ENCODE measurements at places on chromosomes 3 and 15. TPM values are rescaled to one million over a fixed set of nuclear protein-coding genes. Genes with fewer than 3 reads are reported as not detected.
A peak's percentile ranks its signal among the peaks of the same experiment; 100 is the strongest.

DNA sequence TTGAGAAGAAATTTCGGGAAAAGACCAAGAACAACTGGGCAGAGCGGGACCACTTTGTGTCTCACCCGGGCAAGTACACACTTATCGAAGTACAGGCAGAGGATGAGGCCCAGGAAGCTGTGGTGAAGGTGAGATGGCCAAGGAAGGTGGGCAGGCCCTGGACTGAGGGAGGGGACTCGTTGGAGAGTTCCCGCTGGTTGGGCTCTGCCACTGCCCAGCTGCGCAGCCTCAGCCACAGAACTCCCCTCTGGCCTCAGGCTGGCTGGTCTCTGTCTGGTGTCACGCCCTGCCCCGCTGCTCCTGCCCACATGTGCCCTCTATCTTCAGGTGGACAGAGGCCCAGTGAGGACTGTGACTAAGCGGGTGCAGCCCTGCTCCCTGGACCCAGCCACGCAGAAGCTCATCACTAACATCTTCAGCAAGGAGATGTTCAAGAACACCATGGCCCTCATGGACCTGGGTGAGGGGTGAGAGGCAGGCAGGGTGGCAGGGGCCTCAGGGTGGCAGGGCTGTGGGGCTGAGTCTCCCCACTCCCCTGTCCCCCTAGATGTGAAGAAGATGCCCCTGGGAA lies 2.4 kb downstream of the PARP3 start:
- H3K36me3 ChIP-seq, result no peaks in the 10 kb centered on the region
- H3K27me3 ChIP-seq, result no peaks in the 10 kb centered on the region
- no peak overlapping the region for H3K27ac ChIP-seq
- H3K4me3 ChIP-seq, result no peak overlapping the region

DNA sequence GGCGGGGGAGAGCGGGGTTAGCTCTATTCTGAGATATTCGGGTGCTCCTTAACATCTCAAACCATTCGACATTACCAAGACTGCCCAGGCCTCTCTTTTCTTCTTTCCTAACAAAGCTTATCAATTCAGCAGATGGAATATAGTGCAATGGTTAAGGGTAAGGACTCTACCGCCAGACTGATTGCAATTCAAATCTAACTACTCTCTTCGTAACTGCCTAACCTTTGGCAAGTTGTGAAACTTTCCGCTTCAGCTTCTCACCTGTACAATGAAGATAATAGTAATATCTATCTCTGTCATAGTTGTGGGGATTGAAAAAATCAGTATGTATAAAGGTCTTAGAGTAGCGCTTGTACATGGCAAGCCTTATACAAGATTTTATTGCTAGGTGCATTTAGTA lies 972 bp downstream of the UBA5 start:
- peaks cover 5% of the 10 kb centered on the region for H3K36me3 ChIP-seq
- H3K4me3 ChIP-seq, result peak overlapping the region; percentile 96
- H3K27me3 ChIP-seq, result no peaks in the 10 kb centered on the region
- no peak for DNase-seq
- peak overlapping the region; percentile 98 for H3K27ac ChIP-seq
- peaks cover 42% of the 10 kb centered on the region for H3K4me1 ChIP-seq

DNA sequence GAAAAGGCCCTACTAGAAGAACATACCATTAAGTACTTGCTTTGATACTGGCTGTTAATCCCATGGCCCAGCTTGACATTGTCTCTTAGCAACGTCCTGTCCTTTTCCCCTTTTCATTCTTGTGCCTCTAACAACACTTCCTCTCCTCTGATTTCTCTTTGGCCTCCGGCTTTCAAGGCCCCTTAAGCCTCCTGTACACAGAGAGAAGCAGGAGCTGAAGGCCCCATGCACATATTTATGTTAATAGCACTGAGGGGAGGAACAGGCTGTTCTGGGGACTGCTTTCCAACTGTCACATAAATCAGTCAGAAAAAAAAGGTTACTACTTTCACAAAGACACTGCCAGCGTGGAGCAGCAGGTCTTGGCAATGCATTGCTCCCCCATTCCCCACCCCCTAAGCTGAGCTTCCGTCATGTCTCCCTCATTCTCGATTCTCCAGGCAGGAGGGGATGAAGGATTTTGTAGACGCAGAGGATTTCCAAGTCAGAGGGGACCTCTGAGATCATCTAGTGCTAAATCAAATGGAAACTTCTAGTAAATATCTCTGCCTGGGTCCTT lies 257.4 kb upstream of the ADAMTS9 start:
- peak overlapping the region; percentile 39 for H3K27ac ChIP-seq
- peaks cover 14% of the 10 kb centered on the region for H3K4me1 ChIP-seq
- no peaks in the 10 kb centered on the region for H3K27me3 ChIP-seq
- H3K36me3 ChIP-seq, result no peaks in the 10 kb centered on the region

DNA sequence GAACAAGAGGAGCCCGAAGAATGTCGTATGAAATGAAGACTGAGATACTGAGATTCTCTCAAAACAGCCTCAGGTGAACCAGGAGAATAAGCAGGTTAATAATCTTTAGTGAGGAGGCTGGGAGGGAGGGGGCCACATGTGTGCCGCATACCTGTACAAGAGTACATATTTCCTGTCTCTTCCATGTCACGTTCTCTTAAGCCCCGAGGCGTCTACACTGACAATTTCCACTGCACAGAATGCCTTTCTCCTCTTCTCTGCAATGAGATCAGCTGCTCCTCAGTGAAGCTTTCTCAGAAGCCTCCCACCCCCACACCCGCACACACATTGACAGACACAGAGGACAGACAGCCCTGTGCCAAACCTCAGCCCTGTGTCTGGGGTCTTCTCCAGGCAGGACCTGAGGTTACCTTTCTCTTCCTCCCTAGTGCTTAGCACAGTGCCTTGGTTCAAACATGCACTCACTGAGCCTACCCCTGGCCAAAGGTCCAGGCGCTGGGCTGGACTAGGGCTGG lies 55.4 kb downstream of the PDZRN3 start:
- no peak overlapping the region for H3K4me3 ChIP-seq
- H3K36me3 ChIP-seq, result peaks cover 8% of the 10 kb centered on the region
- DNase-seq, result no peak
- H3K27me3 ChIP-seq, result no peaks in the 10 kb centered on the region

GRCh38 chr3:21876782-21877181 lies 125.8 kb upstream of the ZNF385D start:
- H3K4me3 ChIP-seq, result no peak overlapping the region
- no peaks in the 10 kb centered on the region for H3K27me3 ChIP-seq
- DNase-seq, result no peak
- H3K4me1 ChIP-seq, result no peaks in the 10 kb centered on the region
- no peak overlapping the region for H3K27ac ChIP-seq

Gene SAMMSON
- total RNA-seq, result not detected

DNA sequence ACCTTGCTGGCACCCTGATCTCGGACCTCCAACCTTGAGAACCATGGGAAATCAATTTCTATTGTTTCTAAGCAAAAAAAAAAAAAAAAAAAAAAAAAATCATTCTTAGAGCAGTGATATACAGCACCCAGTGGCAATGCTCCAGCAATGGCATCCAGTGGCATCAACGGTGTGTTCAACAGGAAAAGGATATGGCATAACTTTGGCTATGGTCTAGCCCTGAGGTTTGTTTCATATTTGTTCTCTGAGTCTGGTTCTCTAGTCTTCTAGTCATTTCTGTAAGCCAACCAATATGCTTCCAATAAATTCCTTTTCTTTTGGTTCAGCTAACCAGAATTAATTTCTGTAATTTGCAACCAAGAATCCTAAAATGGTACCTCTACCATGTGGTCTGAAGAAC lies 19.2 kb downstream of the DENND4A start:
- peaks cover 4% of the 10 kb centered on the region for H3K4me1 ChIP-seq
- no peak for DNase-seq
- H3K27me3 ChIP-seq, result no peaks in the 10 kb centered on the region
- H3K36me3 ChIP-seq, result no peaks in the 10 kb centered on the region

DNA sequence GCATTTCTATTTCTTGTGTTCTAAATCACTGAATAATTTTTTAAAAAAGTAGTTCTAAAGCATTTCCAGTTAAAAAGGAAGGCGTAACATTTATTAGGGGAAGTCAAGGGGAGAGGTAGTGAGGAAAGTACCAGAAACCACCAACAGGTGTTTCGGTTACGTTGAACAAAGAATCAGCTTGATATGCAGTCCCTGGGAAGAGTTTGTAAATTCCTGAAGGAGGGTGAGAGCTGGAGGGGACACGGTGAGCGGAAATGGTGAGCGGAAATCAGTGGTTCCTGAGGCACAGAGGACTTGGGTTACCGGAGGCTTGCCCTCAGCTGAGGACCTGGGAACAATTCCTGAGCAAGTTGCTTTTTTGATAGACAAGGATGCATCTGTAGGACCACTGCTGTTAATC lies 17.8 kb downstream of the MAP2K1 start:
- H3K4me1 ChIP-seq, result peaks cover 55% of the 10 kb centered on the region
- H3K27ac ChIP-seq, result peak overlapping the region; percentile 12
- no peak overlapping the region for H3K4me3 ChIP-seq
- H3K36me3 ChIP-seq, result no peaks in the 10 kb centered on the region
- no peak for DNase-seq

Gene CMTM8
- total RNA-seq, result 5.1 TPM

GRCh38 chr3:90180096-90180495 lies 1072.7 kb downstream of the EPHA3 start:
- no peak overlapping the region for H3K27ac ChIP-seq
- peaks cover 15% of the 10 kb centered on the region for H3K27me3 ChIP-seq
- no peak for DNase-seq
- no peak overlapping the region for H3K4me3 ChIP-seq
- H3K4me1 ChIP-seq, result peaks cover 5% of the 10 kb centered on the region

GRCh38 chr15:34616613-34617012 lies 33.2 kb upstream of the GOLGA8B start:
- H3K27ac ChIP-seq, result no peak overlapping the region
- no peak for DNase-seq
- peaks cover 63% of the 10 kb centered on the region for H3K27me3 ChIP-seq
- H3K4me1 ChIP-seq, result peaks cover 10% of the 10 kb centered on the region
- no peaks in the 10 kb centered on the region for H3K36me3 ChIP-seq
- H3K4me3 ChIP-seq, result no peak overlapping the region

Gene ATP13A4
- 0.27 TPM for total RNA-seq

DNA sequence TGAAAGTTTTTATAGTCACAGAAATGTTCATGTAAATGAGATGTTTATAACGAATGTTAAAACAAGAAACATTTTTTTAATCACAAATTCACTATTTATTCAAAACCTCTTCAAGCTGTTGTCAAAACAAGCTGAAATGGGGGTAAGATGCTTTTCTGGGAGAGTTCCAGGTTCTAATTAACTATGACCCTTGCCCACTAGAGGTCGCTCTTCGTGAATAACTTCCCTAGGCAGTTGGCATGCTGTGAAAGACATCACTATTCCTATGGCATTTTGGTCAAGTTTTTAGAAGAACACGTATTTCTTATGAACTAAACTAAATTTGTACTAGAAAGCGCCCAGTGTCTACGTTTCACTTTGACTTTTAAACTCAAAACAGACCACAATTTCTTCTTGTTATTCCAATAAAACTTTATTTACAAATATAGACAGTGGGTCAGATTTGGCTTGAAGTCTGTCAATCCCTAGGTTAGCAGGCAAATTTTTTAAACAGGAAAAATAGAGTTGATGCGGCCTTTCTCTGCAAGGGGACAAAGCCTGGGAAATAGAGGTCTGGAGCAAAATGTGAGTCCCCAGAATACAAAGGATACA lies 62.8 kb upstream of the CMTM8 start:
- H3K4me3 ChIP-seq, result no peak overlapping the region
- H3K27ac ChIP-seq, result no peak overlapping the region
- H3K4me1 ChIP-seq, result peaks cover 3% of the 10 kb centered on the region
- peaks cover 10% of the 10 kb centered on the region for H3K36me3 ChIP-seq
- H3K27me3 ChIP-seq, result no peaks in the 10 kb centered on the region

DNA sequence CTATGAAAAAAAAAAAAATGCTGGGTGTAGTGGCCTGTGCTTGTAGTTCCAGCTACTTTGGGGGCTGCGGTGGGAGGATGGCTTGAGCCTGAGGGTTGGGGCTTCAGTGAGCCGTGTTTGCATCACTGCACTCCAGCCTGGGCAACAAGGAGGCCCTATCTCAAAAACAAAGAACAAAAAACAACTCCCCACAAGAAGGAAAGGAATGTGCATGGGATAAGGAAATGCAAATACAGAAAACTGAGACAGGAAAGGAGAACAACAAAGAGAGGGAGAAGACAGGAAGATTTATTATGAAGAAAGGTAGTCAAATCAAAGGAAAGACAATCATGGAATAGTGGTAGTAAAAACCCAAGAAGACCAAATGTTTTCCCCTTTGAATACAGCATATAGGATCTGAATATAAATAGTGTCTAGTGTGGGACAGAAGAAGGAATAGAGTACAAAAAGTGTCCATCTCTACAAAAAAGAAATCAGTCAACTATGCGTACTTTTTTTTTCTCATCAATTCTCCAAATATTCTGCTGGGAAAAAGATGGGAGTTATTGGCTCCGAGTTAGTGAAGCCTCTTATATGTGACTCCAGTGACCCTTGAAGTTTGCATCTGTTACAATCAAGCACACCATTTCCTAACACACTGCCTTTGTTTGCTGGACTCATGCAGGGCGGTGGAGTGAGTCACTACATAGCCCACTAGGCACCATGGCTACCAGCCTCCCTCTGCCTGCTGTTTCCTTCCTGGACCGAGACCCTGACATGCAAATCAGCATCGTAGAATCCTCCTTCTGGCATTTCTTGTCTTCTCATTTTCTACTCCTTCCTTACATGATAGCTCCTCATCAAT lies 101.2 kb upstream of the PTX3 start:
- H3K36me3 ChIP-seq, result no peaks in the 10 kb centered on the region
- no peak for DNase-seq
- H3K4me1 ChIP-seq, result peaks cover 31% of the 10 kb centered on the region

Gene GOLGA8J
- not detected for total RNA-seq

DNA sequence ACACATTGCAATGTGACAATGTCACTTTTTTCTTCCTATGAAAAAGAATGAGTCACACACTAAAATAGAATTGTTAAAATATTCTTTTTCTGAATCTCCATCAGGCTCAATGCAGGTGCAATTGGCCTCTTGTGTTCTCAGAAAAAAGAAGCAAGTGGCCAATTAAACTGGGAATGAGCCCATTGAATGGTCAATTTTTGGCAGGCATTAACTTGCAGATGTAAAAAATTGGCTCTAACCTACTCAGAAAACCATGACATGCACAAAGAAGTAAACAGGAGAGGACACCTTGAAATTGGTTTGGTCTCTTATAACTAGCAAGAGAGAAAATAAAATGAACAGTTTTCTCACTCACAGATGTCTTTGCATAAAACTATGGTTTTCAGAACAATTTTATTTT lies 820.8 kb downstream of the TBL1XR1 start:
- H3K4me1 ChIP-seq, result no peaks in the 10 kb centered on the region
- no peak for DNase-seq
- no peak overlapping the region for H3K4me3 ChIP-seq
- no peaks in the 10 kb centered on the region for H3K36me3 ChIP-seq
- H3K27me3 ChIP-seq, result no peaks in the 10 kb centered on the region

GRCh38 chr15:51044037-51044727 lies 50.5 kb downstream of the TNFAIP8L3 start:
- no peak overlapping the region for H3K4me3 ChIP-seq
- H3K27ac ChIP-seq, result no peak overlapping the region
- DNase-seq, result peak; percentile 27
- H3K4me1 ChIP-seq, result peaks cover 16% of the 10 kb centered on the region

Gene PEX5L
- total RNA-seq, result not detected
